CD4-positive, alpha-beta T cell treated with Interleukin-10 for 1 hour (primary cell): ENCODE measurements at places on chromosomes 6 and 20.

- DNase-seq: no peak
These were observed 33.0 kb downstream of the SYNJ2 start for GRCh38 chr6:158014505-158015187.

DNA sequence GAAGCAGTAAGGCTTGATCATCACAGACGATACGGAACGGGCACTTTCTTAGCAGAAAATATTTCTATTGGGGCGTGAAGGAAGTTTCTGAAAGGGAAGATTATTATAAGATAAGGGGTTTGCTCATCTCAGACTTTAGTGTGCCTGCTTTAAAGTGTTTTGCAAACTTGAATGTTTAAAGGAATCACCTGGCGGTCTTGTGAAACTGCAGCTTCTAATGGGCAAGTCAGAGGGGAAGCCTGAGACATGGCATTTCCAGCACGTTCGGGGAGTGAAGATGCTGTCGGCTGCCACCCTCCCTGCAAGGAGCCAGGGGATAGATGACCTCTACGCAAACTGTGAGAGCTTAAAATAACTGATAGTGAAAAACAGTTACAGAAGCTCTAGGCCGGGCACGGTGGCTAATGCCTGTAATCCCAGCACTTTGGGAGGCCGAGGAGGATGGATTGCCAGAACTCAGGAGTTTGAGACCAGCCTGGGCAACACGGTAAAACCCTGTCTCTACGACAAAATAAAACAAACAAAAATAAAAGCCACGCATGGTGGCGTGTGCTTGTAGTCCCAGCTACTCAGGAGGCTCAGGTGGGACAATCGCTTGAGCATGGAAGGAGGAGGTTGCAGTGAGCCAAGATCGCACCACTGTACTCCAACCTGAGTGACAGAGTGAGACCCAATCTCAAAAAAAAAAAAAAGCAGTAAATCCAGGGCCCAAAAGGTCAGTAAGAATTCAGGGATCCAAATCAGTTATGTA lies 2.3 kb upstream of the KIF16B start:
- peak; percentile 13 for DNase-seq

- DNase-seq: no peak
These were observed 378.8 kb downstream of the CENPW start for GRCh38 chr6:126718600-126719327.

GRCh38 chr6:16206595-16207037 lies 31.8 kb upstream of the GMPR start:
- DNase-seq: peak; percentile 63

DNA sequence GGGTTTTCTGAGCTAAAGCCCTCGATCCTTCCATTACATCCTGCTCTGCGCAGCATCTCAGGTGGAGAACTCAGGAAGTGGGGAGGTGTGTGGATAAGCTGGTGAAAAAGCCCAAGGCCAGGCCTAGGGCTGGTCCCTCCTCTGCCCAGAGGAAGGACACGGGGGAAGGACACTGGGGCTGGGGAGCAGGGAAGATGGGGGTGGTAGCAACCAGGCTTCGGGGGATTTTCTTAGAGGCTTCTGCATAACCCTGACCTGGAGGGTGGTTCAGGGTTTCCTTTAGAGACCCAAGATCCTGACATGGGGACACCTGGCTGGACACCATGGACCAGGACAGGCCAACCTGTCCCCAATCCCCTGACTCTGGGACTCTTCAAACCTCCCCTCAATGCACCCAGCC lies 37.9 kb downstream of the SUN5 start:
- no peak for DNase-seq

DNA sequence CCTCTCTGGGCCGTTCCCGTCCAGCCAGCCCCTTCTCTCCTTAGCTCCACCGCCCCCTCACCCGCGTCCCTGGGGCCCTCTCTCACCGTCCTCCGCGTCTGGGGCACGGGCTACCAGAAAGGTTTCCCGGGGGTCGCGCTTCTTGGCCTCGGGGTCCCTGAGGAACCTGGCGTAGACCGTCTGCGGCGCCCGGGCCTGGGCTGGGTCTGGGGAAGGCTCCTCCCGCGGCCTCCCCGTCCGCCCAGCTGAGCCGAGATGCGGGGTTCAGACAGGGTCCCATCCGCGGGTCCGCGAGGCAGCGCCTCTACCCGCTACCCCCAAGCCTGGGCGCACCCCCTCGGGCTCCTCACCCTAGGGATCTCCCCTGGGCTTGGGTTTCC lies 1.1 kb downstream of the TULP1 start:
- no peak for DNase-seq

DNA sequence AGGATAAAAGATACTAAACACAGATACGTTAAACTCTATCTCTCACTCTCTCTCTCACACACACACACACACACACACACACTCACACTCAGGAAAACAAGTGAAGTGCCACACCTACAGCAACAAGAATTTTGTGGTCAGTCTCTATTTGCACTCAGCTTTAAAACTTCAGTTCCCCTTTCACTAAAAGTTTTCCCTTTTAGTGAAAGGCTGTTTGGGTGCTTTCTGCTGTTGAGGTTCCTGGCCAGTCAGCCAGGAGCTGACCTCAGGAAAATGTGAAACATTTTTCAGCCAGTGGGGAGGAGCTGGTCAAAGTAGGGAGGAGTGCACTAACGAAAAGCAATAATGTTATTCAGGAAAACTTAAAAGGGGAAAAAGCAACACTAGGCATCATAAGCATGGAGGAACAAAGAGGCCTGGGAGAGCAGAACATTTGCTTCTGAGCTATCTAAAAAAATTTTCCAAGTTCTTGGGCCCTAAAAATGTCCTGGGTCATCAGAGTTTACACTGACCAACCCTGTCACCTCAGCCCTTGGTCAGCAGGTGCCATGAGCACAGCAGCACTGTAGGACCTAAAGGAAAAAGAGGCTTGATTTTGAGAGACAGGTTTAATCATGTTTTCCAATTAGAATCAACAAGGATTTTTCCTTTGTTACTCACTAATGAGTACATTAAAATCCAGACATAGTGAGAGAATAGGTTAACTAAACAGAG lies 30.7 kb upstream of the NT5E start:
- no peak for DNase-seq

- DNase-seq: no peak
These were observed 136.3 kb upstream of the NEDD9 start for GRCh38 chr6:11368760-11369159.

GRCh38 chr20:16641511-16642023 lies 68.3 kb upstream of the KIF16B start:
- DNase-seq: no peak

- peak; percentile 55 for DNase-seq
These were observed 56.7 kb downstream of the TRIM27 start for GRCh38 chr6:28867086-28867409.

GRCh38 chr6:149680503-149680902 lies 32.0 kb upstream of the KATNA1 start:
- DNase-seq: no peak

- DNase-seq: no peak
These were observed 217.1 kb upstream of the MARCKS start for GRCh38 chr6:113640051-113640450.

- no peak for DNase-seq
These were observed 68.2 kb upstream of the EYA2 start for GRCh38 chr20:46826343-46826984.

- no peak for DNase-seq
These were observed 42.3 kb upstream of the EYA2 start for GRCh38 chr20:46852313-46852712.

- no peak for DNase-seq
These were observed 1.1 kb upstream of the FAXC start for GRCh38 chr6:99350573-99350972.

DNA sequence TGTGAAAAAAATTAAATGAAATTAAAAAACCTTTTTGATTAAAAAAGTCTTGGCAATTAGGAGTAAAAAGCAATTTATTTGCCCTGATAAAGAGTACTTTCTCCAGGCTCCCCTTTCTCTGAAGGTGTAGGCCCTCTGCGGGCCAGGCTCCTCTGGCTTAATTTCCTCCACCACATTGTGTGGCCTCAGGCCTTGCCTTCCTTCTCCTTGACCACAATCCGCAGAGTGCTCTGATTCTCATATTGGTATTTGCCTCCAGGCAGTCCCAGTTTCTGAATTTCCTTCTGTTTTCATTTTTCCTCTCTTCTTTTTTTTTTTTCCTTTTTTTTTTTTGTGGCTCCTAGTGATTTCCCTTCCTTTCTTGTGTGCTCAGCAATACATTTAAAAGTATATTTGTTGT lies 96.4 kb downstream of the AIG1 start:
- DNase-seq: no peak

DNA sequence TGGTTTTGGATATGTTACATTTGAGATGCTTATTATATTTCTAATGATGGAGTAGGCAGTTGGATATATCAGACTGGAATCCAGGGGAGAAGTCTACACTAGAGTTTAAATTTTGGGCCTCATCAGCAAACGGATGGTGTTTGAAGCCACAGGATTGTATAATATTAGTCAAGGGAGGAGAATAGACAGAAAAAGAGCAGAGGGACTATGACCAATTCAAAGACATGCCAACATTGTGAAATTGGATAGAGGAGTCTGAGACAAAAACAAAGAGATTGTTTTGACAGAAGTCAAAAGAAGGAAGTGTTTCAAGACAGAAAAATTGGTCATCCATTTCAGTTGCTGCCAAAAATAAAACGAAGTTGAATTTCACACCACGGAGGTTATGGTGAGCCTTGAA lies 66.5 kb downstream of the NOX3 start:
- no peak for DNase-seq

DNA sequence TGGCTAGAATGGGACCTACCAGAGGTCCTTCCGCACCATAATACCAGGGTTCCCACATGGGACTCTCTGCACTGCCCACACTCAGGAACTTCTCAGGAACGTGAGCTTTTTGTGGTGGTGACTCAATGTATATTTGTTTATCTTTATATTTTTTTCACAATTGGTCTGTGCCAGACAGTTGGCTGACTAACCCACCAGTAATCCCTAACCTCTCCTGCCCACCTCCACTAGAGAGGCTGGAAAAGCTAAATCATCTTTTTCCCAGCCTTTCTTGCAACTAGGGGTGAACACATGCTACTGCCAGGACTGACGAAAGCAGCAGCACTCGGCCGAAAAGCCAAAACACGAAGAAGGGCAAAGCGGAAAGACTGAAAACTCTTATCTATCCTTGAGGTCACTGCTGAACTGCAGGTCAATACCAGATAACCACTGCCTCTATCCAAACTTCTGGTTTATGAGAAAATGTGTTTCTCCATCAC lies 112.9 kb downstream of the TRERF1 start:
- no peak for DNase-seq
